Inflammatory macrophage (primary cell): ENCODE measurements at places on chromosomes 4 and X.

GRCh38 chr4:7460566-7460965 is 25.8 kb upstream of the PSAPL1 start:
- no peak for DNase-seq

GRCh38 chrX:120753413-120754251 is 122.0 kb downstream of the CT47B1 start:
- no peak for DNase-seq

DNA sequence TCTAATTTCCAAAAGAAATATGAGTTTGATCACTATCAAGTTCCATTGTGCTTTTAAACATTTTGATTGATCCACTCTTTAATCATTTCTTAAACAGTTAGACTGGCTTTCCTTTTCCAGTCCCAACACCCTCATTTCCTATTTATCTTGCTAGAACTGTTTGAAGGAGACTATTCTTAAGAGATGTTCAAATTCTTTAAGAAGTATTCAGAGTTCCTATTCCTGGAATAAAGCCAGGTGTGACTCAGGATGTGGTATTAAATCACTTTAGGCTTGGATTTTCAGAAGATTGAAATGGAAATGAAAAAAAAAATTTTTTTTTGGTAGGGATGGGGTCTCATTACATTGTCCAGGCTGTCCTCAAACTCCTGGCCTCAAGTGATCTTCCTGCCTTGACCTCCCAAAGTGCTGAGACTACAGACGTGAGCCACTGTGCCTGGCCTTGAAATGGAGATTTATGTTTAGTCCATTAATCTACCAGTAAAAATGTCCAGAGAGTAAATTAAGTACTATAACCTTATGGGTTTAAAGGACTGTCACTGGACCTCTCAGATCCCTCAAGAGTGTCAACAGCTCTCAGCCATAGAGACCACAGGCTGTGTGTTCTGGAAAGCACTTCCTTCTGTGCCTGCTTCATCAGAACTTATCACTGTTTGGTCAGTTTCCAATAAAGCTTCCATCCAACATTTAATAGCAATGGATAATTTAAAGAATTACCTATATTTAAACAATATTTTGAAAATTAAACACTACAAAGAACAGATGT is 90.7 kb downstream of the CDS1 start:
- no peak for DNase-seq

DNA sequence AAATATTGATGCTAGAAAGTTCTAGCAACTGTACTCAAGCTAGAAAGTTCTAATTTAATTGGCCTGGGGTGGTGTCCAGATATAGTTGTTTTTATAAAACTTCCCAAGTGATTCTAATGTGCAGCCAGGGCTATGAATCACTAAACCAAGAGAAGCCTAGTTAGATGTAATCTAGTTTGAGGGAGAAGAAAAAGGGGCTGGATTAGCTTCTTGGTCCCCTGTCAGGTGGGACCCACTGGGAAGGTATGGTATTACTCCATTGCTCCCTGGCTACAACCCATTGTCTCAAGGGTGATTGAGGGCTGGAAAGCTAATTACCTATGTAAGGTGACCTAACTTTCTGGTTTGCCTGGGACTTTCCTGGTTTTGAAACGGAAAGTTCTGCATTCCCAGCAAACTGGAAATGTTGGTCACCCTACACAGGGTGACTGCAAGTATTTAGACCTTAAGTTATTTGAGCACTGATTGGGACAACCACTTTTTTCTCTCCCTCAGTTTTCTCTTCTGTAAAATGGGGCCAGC is 23.9 kb upstream of the MSN start:
- peak; percentile 2 for DNase-seq

DNA sequence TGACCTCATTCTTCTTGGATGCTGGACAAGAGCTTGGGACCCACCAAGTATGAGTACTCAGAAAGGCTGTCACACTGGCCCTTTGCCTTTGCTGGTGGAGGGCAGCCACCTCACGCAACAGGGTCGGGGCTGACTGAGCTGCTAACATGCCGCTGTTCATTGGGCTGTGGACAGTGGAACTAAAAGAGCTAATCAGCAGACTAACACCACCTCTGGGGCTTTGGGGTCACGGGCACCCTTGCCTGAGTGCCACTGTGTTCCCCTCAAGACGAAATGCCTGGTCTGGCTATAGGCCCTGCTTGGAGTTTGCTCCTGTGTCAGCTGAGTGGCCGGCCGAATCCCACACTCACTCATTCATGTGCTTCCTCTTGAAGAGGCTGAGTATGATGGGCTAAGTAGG is 559.6 kb downstream of the SPRY1 start:
- DNase-seq: no peak
